ENCODE measurements at places on chromosomes 7 and 10.
A peak's percentile ranks its signal among the peaks of the same experiment; 100 is the strongest.

- DNase-seq: no peak
These were observed 22.6 kb downstream of the PNPLA8 start for GRCh38 chr7:108503112-108504026.

DNA sequence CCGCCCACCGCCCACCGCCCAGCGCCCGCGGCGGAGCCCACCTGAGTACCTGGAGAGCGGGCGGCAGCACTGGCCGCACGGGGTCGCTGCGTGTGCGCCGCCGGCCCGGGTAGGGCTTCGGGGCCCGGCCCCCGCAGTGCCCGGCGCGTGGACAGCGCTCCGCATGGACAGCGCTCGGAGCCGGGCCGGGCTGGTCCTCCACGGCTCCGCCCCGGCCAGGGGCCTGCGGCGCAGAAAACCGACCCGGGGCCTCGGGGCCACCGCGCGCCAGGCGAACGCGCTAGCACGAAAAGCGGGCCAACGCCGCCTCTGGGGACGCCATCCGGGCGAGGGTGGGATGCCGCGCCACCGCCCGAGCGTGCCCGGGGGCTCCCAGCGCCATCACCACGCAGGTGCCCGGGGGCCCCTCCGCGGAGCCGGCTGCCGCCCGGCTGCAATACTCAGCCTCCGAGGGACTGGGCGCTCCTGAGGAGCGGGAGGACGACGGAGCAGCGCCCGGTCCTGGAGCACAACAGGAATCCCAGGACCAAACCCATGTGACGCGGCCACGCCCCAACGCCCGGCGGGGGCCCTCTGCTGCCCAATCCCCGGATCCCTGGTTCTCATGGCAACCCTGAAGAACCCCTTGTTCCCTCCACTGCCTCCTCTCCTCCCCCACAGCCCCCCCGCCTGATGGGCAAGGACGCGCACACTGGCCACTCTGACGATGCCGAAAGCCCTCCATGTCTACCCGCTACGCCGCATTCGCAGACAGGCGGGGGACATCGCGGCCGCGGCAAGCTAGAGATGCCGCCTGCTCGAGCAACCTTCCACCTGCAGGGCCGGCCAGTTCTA lies at the start of gene GRB10:
Gene GRB10 (minus strand): TSS at position 522 of the 834 bp plus-strand sequence. CDS start 50,574 bp downstream, outside the sequence.
- no peak for DNase-seq

DNA sequence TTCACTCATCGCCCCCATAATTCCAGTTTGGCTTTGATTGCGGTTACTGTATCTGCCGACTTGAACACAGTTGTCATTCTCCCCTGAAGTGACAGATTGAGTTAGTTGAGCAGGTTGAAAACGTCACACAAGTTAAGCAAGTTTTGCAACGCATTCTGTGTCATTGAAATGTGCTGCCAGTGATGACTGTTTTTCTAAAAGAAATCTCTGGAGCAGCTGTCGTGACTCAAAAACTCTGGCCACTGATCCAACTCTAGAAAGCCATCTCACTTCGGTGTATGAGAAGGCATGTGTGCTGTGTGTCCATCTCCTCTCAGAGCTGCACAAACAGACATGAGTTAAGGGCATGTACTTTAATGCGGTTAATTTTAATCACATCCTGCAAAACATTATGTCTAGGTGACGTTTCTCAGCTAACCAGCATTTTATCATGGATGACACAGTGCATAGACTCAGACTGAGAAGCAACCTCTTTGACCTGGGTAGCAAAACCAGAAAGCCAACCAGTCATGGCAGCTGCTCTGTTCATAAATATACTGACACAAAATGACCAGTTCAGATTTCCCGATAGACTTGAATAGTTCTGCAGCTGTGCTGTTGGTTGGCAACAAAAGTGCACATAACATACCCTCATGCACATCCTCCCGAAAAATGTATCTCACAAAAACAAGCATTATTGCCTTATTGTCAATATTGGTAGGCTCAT lies 69.3 kb downstream of the CSTF2T start:
- DNase-seq: no peak

- DNase-seq: no peak
These were observed 25.2 kb downstream of the ADAP1 start for GRCh38 chr7:929311-929711.

DNA sequence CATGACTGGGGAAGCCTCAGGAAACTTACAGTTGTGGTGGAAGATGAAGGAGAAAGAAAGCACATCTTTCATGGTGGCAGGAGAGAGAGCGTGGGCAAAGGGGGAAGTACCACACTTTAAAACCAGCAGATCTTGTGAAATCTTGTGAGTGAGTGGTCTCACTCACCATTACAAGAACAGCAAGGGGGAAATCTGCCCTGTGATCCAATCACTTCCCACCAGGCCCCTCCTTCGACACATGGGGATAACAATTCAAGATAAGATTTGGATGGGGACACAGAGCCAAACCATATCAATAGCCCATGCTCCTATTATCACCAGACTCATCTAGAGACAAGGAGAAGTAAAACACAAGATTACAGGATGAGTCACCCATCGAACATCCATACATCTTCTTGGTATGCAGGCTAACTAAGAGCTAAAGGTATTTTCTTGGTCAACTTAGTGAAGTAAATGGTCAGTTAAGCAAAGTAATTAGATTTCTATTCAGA lies 55.3 kb upstream of the YAE1 start:
- no peak for DNase-seq

- DNase-seq: no peak
These were observed 25.9 kb downstream of the DNAJB12 start for GRCh38 chr10:72328829-72329204.

DNA sequence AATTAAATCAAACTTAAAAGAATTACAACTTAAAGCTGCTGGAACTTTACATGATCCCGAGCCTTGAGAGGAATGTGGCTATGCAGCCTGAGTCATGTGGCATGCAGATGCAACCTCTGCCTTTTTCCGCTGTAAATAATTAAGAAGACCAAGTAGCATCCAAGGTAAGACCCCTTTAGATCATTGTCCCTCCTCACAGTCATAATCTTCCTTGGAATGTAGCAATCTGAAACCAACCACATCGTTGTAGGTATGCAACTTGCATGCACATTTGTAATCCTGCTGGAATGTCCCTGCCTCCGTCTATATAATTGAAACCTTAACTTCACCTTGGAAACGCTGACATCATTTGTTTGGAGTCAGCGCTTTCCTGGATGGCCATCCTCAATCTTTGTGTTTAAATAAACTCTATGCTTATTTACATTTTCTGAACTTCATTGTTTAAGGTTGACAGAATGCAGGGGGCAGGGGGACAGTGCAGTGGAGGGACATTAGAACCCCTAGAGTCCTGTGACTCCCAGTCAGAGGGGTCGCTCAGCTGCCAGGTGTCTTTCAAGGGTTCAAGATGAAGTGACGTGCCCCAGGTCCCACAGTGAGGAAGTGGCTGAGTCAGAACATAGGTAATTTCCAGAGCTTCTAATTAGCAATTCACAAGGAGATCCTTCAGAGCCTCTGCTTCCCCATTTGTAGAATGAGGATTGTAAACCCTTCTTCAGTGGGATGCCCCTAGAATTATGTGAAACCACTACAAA lies 110.7 kb downstream of the RALA start:
- DNase-seq: no peak

- DNase-seq: no peak
These were observed 1211.5 kb downstream of the SORCS1 start for GRCh38 chr10:105953056-105953455.

DNA sequence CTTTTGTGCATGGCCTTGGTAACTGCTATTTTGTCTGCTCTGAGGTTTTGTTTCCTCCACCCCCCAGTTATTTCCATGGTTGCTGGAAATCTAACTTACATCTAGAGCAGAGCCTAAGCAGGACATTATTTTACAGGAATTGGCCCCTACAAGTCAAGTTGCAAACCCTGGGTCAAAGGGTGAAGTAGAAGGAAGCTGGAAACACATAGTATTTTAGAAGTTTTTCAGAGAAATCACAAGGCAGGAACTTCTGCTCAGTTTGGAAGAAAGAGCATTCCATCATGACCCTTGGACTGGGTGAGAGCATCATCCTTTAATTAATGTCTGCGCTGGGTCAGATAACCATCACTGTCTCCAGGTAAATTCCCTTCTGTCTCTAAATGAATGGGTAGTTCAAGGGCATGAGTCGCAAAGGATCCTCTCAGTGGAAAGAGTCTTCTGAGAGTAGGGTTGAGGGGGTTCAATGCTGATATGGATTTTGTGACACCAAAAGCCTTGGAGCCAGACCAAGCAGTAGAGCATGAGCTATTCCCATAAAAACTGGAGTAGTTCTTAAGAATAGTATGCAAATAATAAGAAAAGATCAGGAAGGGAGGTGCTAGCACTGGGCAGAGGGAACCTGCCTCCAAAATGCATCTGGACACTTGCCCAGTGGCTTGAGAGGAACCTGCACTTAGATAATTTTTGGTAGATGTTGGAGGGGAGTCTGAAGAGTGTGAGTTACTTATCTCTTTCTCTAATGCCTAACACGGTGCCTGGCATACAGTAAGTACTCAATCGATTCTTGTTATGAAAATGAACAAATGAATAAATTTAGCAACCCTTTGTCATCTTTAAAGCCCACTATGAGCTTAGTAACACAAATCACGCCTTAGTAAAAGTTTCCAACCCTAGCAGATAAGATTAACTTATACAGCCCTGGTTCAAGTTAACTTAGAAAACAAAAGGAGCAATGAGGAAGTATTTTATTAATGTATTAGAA lies 160.6 kb upstream of the ADO start:
- DNase-seq: no peak

DNA sequence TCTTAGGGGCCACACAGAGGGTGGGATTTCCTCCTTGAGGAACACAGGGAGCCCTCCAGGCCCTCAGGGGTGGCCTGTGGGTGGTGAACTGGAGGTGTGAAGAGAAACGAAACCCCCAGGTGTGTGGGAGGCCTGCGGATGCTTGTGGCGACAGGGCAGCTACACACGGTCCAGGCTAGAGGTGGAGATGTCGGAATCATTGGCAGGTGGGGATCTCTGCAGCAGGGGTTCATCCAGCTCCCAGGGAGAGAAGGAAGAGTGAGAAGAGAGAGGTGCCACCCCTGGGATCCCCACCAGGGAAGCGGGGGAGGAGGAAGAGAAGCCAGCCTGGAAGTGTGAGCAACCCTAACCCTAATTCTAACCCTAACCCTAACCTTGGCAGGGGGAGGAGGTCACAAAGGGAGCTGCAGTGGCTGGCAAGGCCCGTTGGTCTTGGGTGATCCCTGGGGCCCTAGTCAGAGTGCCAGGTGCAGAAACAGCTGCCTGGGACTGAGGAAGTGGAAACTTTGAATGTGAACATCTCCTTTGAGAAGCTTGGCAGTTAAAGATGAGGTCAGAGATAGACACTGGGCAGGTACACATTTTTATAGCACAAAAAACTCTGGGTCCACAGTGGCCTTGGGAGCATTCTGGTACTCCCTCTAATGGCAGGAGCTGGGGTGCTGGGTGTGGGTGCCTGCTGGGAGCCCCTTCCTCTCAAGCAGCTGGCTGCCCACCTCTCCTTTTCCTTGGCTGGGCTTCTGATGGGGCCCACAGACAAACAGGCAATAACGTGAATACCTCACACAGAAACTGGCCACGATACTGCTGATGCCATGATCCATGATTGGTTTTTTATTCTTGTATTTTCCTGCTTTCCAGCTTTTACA lies 6.8 kb upstream of the AEBP1 start:
- DNase-seq: peak; percentile 80

GRCh38 chr7:97006055-97006815 lies 882 bp downstream of the DLX6 start:
- DNase-seq: peak; percentile 68

GRCh38 chr7:44898039-44898438 lies 12.7 kb upstream of the PURB start:
- DNase-seq: no peak

DNA sequence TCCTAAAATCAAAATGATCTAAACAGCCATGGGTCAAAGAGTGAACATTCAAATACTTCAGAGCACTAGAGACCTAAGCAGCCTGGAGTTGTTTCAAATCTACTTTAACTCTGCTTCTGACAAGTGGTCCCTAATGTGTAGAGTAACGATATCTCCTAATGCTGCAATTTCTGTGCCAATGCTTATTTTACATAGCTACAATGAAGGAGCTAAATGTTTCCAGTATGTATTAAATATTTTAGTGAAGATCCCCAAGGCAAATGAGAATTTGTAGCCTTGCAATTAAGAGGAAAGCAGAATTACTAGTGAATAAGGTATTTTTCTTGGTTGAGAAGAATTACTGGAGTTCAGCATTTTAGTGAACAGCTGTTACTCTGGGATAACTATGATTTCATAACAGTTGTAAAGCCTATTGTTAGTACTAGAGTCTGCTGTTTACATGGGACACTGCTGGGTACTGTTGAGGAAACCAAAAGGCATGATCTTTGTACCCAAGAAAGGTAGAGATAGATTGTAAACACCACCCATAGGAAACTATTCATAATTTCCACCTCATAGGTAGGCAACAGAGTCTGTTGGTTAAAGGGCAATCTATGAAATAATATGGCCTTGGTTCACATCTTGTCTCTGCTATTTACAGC lies 271.9 kb downstream of the PLXDC2 start:
- no peak for DNase-seq

DNA sequence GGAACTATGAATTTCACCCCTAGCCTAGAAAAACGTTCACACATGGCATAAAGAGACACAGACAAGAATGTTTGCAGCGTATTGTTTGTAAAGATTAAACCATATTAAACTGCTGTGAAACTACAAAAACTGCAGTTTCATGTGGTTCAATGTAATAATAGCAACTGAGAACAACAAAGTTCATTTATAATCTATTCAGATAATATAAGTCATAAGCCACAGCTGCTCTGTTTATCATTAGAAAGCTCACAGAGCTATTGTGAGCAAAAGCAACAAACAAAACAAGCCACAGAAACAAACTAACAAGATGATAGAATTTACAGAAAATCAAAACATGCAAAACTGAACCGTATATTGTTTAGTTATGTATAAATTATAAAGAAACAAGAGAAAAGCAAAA lies 113.5 kb downstream of the AHR start:
- peak; percentile 60 for DNase-seq

- DNase-seq: no peak
These were observed 288.2 kb upstream of the MAGI2 start for GRCh38 chr7:79741684-79742083.

DNA sequence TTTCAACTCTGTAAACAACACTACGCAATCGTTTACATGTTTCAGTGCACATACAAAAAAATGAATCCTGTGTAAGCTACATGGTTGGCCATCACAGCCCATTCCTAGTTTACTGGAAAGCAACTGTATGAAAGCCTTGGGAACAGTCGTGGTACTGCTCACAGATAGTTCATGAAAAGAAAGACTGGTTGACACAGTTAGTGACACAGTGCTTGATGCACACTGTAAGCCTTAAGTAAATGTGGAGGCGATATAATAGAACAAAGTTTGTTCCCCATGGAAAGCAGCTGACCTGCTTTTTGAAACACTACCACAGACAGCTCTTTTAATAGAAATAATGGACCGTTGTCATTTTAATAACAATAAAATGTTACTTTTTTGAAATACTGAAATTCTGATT lies 5.1 kb downstream of the CACNA2D1 start:
- DNase-seq: no peak

- peak; percentile 55 for DNase-seq
These were observed 7.7 kb upstream of the TRA2A start for GRCh38 chr7:23539494-23539907.

- DNase-seq: no peak
These were observed 137.7 kb downstream of the ETV1 start for GRCh38 chr7:13851736-13852135.
